ENCODE measurements at places on chromosomes 13 and 19.

DNA sequence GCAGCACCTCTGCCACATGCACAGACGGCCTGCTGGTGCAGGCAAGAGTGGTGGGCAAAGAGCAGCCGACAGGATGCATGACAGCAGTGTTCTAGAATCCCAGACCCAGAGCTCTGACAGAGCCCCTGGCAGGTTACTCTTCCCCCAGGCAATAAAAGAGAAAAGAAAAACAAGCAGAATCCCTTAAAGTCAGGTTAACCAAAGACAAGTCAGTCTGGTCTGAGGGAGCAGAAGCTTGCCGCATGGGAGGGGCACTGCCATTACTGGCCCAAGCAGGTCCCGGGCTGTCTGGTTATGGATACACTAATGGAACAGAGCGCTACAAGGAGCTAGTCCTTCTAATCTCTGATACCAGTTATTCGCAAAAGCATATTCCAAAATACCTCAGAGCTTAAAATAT, 36.1 kb upstream of the DOCK9 start:
- no peak for DNase-seq

GRCh38 chr13:84136582-84136981, 254.3 kb upstream of the SLITRK1 start:
- DNase-seq, result no peak

GRCh38 chr13:32323912-32324311, 8.6 kb downstream of the BRCA2 start:
- DNase-seq, result no peak

- peak; percentile 73 for DNase-seq
These were observed 25.7 kb upstream of the TPTE2 start for GRCh38 chr13:19586904-19587634.

GRCh38 chr13:110716247-110716515, 2.7 kb downstream of the ING1 start:
- no peak for DNase-seq

GRCh38 chr19:42440357-42441048, 2.2 kb downstream of the CXCL17 start:
- DNase-seq, result peak; percentile 67

DNA sequence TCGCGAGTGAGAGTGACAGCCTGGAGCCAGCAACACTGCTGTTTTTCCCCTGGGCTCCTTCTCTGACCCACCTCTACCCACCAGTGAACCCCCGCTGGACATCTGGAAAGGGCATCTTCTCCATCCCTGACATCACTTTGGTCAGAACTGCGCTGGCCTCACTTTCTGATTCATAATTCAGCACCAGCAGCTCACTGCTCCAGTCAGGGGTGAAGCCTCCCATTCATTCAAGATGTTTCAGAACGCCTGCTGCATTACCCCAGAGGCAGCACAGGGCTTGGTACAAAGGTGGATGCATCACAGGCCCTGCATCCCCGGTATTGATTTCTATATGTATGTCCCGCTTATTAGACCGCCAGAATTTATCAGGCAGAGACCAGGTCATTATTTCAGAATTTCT, 182.8 kb upstream of the TSHZ3 start:
- no peak for DNase-seq

GRCh38 chr19:1409204-1410005, 2.0 kb downstream of the DAZAP1 start:
- DNase-seq, result no peak

DNA sequence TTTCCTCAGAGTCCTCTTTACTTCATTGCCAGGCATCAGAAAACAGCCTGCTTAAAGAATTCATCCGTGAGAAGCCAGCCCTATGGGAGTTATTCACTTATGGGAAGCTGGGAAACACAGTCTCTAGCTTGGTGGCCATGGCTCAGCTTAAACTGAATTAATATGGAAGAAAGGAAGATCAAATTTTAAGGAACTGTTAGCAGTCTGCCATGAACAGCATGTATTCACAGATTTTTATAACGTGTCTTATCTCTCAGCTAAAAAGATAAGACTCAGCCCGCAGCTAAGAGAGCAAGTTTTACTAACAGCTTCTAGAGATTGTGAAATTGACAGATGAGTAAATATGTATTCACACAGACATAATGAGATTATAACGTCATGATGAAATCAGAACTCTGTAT, 253.7 kb upstream of the RXFP2 start:
- no peak for DNase-seq

GRCh38 chr19:49020931-49021895, 2.9 kb downstream of the CGB3 start:
- no peak for DNase-seq

- no peak for DNase-seq
These were observed 126.9 kb upstream of the SLC7A1 start for GRCh38 chr13:29722415-29722814.

GRCh38 chr13:87671753-87672605, 808 bp downstream of the SLITRK5 start:
- DNase-seq, result no peak

GRCh38 chr19:17379221-17379631, 2.1 kb upstream of the PLVAP start:
- DNase-seq, result no peak

- DNase-seq, result no peak
These were observed 13.0 kb downstream of the FAM124A start for GRCh38 chr13:51235186-51235585.

DNA sequence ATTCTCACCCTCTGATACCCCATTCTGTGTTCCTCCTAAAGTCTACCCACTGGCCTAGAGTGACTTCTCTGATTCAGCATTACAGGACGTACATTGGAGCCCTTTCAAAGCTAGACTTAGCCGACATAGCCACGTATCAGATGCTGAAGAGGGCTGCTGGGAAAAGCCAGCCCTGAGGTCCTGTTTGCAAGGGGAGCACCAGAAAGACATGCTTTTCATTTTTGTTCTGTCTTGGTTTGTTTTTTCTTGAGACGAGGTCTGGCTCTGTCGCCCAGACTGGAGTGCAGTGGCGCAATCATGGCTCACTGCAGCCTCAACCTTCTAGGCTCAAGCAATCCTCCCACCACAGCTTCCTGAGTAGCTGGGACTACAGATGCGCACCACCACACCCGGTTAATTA, 6.3 kb upstream of the ZSWIM4 start:
- no peak for DNase-seq

- DNase-seq, result no peak
These were observed 184.4 kb downstream of the TSHZ3 start for GRCh38 chr19:31164791-31165251.

- no peak for DNase-seq
These were observed 1.4 kb upstream of the SCEL start for GRCh38 chr13:77533875-77534788.

- no peak for DNase-seq
These were observed 258.3 kb downstream of the KLF5 start for GRCh38 chr13:73317140-73317539.

DNA sequence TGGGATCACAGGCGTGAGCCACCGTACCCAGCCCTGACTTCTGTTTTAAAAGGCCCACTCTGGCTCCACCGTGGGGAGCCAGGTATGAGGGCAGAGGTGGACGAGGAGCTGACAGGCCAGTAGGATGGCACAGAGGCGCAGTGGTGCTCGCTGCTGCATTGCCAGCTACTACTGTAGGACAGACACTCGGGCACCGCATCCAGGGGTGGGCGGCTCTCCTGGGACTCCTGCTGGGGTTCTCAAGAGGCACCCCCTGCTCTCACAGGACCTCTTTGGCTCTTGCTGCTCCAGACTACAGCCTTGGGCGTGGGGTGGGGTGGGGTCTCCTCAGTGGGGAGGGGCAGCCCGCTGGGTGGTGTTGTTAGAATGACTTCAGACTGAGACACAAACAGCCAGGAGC, 53.4 kb downstream of the LATS2 start:
- no peak for DNase-seq

DNA sequence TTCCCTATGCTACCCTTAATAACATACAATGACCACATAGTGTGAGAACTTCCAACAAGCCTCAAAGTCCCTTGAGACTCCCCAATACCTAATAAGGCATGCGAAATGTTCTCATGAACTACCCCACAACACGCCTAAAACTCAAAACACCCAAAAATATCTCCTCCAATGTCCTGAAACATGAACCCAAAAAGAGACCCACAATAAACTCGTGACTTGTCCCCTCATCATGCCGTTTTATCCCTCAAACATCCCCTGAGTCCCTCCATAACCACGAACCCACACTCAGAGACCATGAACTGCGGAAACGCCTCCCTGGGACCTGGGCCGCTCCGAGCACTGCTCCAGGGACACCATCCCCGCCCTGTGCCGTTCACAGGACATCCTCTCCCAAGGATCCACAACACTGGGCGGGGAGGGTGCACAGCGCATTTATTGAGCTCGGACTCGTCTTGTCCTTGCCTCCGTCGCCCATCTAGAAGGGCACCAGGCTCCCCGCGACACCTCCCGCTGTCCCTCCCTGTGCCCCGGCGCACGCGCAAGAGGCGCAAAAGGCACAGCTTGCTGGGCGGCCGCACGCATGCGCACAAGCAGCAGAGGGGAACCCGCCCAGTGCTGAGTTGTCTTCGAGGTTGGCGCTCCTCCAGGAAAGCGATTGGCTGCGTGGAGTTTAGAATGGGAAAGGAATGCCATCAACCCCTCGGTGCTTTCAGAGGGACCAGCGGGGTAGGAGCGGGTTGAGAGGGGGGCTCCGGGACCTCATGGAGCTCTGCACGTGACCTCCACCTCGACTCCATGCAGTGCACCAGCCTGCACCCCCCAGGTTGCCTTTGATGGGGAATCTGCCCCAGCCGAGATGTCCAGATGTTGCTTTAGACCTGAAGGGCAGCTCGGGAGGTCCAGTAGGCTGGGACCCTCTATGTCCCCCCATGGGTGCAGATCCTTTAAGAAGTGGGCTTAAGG, 8.8 kb downstream of the FXYD3 start:
- peak; percentile 88 for DNase-seq

GRCh38 chr13:106210324-106210723, 325.1 kb downstream of the EFNB2 start:
- DNase-seq, result no peak

- DNase-seq, result no peak
These were observed 132.4 kb downstream of the USP12 start for GRCh38 chr13:27039171-27039701.

- no peak for DNase-seq
These were observed 222.5 kb downstream of the OXGR1 start for GRCh38 chr13:96771486-96772367.

DNA sequence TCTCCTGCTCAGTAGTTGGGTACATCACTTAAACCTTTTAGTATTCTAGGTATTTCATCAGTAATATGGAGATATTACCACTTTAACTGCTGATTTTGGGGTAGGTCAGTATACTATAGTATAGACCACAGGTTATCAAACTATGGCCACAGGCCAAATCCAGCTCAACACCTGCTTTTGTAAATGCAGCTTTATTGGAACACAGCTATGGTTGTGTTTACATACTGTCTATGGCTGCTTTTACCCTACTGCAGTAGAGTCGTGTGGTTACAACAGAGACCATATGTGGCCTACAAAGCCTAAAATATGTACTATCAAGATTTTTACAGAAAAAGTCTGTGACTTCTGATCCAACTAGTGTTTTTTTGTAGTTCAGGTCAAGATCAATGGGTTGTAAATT, 10.3 kb downstream of the COG6 start:
- DNase-seq, result no peak

DNA sequence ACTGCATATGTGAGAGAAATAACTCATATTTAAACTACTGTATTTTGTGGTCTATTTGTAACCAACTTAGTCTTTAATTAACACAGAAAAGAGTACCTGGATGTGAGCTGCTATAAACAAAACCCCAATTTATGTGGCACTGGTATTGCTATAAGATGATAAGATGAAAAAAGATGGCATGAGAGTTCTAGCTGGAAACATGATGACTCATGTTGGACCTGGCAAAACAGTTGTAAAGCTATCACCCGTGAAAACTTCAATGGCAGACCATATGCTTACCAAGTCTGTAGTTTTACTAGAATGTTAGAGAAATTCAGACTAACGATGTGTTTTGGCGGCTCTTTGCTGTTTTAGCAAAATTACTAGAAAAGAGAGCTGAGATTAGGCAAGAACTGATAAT, 69.6 kb upstream of the PCDH9 start:
- no peak for DNase-seq

DNA sequence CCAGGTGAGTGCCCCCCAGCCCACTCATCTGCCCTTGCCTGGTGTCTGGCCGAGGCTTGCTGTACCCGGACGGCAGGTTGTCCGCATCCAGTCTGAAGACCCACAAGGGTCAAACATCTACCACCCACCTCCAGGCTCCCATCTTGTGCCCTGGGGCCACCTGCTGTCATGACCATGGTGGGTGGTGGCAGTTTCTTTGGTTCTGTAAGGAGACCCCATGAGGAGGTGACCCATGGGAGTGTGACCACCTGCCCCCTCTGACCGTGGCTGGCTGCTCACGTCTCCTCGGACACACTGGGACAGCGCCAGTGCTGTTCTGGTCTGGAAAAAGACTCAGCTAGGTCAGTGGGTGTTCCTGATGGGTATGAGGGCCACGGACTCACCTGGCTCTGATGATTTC, 93.9 kb downstream of the TEX29 start:
- no peak for DNase-seq

- DNase-seq, result no peak
These were observed 10.4 kb downstream of the KDM4B start for GRCh38 chr19:4979211-4979807.

GRCh38 chr13:23987331-23987894, 90.1 kb upstream of the C1QTNF9B start:
- DNase-seq, result no peak

- no peak for DNase-seq
These were observed 30.2 kb upstream of the FREM2 start for GRCh38 chr13:38656699-38657098.

DNA sequence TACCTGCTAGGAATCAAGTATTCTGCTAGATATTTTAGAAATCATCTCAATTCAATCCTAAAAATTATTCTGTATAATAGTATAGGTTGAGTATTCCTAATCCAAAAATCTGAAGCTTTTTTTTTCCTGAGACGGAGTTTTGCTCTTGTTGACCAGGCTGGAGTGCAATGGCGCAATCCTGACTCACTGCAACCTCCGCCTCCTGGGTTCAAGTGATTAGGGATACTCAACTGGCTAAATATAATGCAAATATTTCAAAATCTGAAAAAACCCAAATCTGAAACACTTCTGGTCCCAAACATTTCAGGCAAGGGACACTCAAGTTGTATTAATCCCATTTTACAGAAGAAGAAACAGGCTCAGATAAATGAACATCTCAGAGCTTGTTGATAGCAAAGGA, 17.2 kb upstream of the USPL1 start:
- DNase-seq, result no peak

DNA sequence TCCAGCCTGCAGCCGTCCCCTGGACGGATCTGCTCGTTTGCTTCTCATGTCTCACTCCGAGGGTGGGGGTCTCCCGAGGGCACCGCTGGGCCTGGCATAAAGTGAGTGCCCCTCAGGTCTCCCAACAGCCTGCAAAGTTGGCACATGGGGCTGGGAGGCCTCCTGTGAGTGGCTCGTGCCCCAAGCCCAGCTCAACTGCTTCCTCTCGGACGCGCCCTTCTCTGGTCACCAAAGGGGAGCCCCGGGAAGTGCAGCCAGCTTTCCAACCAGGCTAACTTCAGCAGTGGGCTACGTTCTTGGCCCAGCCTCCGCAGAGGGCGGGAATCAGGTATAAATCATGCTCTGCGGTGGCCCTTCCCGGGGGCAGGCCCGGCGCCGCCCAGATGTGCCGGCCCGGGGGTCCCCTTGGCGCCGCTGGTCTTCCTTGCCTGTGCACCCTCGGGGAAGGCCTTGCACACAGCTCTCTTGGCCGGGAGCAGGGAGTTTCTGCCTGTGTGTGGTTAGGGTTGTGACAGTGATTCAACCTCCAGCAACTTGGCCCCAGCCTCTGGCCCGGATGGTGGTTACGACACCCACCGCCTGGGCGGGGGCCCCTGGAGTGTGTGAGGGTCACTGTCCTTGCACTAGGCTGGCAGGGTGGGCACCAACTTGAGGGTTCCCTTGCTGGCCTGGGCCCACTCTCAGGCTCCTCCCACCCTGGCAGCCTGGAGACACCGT, 20.7 kb downstream of the CEBPG start:
- DNase-seq, result no peak

GRCh38 chr19:34475026-34475974, 6.3 kb upstream of the WTIP start:
- no peak for DNase-seq
